ENCODE measurements at places on chromosomes 6 and 20.

GRCh38 chr20:8424010-8424409, 291.9 kb downstream of the PLCB1 start:
- peak; percentile 68 for DNase-seq

- DNase-seq = no peak
These were observed 689.9 kb upstream of the CITED2 start for GRCh38 chr6:140064366-140064765.

GRCh38 chr6:161844804-161845203, 570.9 kb upstream of the AGPAT4 start:
- no peak for DNase-seq

- peak; percentile 22 for DNase-seq
These were observed 3.9 kb upstream of the SIGLEC1 start for GRCh38 chr20:3716195-3716834.

DNA sequence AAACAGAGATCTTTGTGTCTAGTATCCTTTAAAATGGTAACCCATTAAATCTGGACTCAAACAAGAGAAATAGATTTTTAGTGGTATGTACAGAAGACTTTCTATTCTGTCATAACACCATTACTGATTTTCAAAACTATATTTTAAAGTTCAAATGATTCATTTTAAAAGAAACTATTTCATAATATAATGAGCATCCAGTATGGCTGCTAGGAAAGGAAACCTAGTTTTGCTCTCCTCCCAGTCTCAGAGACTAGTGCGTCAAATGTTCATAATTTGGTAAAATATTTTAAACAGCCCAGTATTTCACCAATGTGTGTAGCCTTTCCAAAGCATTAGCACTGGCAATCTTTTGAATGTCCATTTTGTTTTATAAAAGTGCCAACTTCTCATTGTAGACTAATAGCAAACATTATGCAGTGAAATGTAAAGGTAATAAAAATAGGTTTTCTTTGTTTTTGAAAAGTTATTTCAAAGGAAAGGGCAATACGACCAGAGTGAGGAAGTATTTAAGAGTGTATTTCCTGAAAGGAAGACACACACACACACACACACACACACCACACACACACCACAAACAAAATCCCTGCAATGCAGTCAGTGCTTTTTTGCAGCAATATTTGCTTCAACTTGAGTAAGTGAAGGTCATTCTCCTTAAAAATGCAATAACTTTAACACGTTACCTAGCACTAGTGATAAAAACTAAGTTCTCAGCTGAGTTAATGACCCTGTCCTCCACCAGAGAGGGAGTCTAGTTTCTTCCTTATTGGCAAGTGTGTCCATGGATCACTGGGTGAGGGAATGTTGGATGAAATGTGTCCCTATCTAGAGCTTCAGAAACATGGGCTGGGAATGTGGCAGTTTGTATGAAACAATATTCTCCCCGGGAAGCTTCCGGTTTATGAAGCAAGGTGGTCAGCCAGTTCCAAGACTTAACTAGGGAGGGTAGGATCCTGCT, 4.6 kb downstream of the PPP1R3G start:
- DNase-seq = no peak

DNA sequence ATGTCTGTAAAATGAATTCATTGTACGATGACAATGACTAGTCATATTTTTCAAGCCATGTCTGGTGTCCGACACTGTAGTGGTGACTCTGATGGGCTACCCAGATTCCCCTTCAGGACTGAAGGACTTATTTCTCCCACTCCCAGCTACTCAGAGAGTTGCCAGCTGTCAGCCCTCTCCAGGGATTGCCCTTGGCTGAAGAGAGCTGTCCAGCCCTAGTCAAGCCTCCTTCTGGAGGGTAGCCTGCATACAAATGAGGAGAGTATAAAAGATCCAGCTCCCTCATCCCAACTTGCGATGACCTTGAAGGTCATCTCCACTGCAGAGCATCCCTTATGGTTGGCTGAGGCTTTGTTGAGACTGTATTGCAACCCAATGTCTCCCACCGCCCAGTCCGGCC, 29.9 kb downstream of the JPH2 start:
- no peak for DNase-seq

- no peak for DNase-seq
These were observed 19.2 kb downstream of the ASF1A start for GRCh38 chr6:118913161-118913560.

DNA sequence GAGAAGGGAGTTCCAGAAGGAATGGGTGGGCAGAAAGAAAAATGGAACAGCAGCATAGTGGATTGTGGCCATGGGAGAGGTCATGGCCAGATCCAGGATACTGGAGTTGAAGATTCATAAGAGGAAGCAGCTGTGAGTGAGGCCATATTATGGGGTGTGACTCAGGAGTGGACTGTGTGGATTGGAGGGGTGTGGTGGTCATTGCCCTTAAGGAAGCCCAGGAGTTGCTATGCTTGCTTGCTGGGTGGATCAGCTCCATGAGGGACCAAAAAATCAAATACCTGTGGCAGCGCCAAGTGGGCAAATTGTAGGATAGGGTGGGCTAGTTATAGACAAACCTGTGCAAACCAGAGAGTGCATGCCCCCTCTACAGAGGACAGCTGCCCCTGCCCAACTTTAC, 18.3 kb downstream of the LRRC1 start:
- no peak for DNase-seq

DNA sequence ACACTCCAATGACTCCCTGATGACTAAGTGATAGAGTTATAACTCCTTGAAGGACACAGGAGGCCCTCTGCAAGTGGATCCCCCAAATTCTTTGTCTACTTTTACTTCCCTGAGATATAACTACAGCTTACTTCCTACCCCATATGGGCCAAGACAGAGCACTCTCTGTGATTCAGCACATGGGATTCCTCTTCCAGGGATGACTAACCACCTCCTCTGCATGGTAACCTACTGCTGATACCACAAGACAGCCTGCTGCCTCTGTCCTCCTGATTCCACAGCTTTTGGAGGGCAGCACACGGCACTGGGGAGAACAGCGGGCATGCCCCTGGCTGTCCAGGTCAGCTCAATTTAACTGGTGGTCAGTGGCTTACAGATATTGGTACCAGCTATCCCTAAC, 675.7 kb upstream of the AGPAT4 start:
- no peak for DNase-seq

- no peak for DNase-seq
These were observed 13.0 kb downstream of the GMDS start for GRCh38 chr6:2232445-2232844.

DNA sequence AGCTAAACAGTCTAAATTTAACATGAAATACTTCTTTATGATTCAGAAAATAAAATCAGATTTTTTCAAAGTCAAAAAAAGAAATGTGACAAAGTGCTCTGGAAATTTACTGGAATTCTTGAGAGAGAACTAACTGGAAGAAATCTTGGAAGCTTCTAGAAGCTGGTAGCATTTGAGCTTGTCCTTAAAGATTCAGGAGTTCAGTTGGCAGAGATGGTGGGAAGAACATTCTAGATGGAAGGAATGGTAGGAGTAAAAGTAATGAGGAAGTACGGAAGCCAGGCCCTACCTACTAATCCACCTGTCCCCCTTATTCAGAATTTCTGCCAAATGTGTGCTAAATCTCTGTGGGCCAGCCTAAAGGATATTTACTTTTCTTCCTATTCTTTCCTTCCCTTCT, 21.2 kb downstream of the RALY start:
- DNase-seq = no peak

DNA sequence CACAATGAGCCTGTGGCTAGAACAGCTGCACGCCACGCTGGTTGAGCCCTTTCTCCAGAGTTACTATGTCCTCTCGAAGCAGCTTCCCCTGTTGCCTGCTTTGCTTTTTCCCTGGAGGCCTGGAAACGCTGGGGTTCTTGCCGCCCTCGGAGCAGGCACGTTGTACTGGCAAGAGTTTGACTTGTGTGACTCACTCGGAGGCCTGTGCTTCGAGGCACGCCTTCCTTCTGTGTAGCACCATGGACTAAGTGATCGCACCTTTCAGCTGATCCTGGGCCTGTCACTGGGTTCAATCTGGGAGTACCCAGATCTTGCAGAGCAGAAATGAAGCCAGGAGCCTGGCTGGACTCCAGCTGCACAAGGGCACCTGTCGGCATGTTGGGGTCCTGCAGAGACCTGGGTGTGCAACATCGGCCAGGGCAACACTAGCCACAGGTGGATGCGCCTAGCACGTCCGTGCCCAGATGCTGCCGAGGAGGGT, 5.2 kb downstream of the INSM1 start:
- no peak for DNase-seq

DNA sequence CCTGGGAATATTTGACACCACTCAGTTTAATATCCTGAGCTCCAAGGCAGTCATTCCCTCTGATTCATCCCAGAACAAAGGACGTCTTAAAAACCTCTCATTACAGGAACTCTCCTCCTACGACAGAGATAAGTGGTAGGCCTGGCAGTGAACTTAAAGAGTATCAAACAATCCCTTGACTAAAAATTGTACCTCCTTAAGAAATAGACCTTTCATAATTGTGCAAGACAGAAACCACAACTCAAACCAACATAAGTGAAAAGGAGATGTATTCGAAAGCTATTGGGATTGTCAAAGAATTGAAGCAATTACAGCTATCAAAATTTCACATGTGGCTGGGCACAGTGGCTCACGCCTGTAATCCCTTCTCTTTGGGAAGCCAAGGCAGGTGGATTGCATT, 19.1 kb upstream of the BNIP5 start:
- DNase-seq = no peak

DNA sequence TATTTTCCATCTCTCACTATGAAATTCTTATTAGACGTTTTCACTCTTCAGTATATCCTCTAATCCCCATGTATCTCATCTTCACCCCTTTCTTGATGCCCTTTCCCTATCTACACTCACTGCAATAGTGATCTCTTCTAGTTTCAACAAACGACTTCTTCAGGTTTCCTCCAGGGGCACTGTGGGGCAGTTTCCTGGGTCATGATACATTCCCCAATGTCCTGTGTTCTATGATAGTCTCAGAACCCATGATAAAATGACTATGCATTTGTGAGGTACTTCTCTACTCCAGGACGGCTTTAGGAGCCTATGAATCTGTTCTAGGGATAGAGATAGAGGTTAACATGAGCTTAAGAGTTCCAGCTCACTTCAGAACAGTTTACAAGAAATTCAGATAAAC, 183.3 kb downstream of the FOXC1 start:
- DNase-seq = no peak

- no peak for DNase-seq
These were observed 6.2 kb upstream of the SOX4 start for GRCh38 chr6:21587179-21587960.

DNA sequence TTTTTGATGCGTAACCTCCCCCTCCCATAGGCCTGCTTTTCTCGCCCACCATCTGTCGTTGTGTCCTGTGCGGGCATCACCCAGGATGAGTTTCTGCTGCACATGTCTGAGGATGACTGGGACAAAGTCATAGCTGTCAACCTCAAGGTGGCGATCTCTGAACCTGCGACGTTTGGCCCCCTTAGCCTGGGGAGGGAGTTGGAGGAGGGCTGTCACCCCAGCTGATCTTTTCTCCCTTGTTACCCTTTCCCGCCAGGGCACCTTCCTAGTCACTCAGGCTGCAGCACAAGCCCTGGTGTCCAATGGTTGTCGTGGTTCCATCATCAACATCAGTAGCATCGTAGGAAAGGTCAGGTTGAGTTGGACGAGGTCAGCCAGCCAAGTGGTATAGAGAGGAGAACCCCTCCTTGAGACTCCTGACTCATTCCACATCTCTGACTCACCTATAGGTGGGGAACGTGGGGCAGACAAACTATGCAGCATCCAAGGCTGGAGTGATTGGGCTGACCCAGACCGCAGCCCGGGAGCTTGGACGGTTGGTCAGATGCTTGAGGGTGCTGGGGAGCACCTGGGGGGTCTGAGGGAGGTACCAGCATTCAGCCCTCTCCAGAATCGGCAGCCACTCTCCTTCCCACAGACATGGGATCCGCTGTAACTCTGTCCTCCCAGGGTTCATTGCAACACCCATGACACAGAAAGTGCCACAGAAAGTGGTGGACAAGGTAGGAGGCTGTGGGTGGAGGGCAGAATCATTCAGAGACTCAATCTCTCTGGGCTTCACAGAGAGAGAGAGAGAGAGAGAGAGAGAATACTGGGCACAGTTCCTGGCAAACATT, 954 bp downstream of the HSD17B8 start:
- DNase-seq = no peak

DNA sequence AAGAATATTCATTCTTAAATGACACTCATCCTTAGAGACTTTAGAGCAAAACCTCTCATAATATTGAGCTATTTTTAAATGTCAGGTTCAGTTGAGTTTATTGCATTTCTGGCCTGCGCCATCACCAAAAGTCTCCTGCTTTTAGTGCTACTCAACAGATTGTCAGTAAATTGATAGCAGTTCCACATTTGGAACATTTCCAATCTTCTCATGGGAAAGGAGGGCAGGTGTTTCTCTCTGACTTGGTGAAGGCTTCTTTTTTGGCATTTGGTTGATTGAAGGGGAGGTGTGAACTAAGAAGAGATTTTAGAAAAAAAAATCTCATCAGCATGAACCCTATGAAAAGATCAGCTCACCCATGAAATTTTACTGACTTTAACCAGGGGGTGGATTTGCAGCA, 125.9 kb upstream of the INSM1 start:
- DNase-seq = no peak

DNA sequence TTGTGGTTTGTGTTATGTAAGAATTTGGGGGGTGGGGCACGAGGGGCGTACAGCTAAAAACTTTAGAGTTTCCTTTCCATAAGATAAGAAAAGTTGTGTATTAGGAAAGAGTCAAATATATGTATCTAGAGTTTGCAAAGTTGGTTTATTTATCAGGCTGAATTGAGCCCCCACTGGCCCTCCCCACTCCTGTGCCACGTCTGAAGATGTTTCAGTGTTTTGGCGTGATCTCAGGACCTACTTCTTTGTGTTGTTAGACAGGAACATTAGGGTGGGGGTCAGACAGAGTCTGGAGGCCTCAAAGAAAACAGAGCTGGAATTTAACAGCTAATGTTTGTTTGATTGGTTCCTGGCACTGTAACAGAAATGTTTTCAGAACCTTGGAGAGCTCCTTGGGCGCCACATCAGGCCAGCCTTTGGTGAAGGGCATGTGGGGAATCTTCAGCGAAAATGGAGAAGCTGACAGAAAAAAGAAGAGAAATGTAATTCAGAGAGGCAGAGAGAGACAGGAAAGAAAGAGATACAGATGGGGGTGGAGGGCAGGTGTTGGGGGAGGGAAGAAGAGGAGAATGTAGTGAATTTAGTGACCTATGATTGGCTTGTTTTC, 674 bp downstream of the NRSN1 start:
- peak; percentile 19 for DNase-seq

DNA sequence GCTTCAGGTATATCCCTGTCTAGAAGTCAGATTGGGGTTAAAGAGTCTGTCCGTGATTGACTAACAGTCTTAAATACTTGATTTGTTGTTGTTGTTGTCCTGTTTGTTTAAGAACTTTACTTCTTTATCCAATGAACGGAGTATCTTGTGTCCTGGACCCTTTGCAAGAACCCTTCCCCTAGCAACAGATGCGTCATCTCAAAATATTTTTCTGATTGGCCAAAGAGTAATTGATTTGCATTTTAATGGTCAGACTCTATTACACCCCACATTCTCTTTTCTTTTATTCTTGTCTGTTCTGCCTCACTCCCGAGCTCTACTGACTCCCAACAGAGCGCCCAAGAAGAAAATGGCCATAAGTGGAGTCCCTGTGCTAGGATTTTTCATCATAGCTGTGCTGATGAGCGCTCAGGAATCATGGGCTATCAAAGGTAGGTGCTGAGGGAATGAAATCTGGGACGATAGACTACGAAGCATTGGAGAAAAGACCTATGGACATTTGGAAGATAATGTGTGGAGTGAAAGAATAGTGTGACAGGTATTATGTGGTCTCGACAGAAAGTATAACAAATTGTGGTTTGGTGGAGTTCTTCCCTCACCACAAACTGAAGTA, at the start of gene HLA-DRA:
Gene HLA-DRA (plus strand): TSS at position 286 of the 613 bp plus-strand sequence. CDS start 64 bp downstream, at position 350.
- peak; percentile 19 for DNase-seq

GRCh38 chr6:159969921-159970320, 1.0 kb downstream of the IGF2R start:
- no peak for DNase-seq

- peak; percentile 50 for DNase-seq
These were observed 79.7 kb downstream of the SMLR1 start for GRCh38 chr6:130906736-130907381.
